Left kidney (tissue), 8 donors: ENCODE measurements at places on chromosomes 7 and 10.

- DNase-seq = no peak
These were observed 509.9 kb downstream of the LRMDA start for GRCh38 chr10:75941223-75941801.

DNA sequence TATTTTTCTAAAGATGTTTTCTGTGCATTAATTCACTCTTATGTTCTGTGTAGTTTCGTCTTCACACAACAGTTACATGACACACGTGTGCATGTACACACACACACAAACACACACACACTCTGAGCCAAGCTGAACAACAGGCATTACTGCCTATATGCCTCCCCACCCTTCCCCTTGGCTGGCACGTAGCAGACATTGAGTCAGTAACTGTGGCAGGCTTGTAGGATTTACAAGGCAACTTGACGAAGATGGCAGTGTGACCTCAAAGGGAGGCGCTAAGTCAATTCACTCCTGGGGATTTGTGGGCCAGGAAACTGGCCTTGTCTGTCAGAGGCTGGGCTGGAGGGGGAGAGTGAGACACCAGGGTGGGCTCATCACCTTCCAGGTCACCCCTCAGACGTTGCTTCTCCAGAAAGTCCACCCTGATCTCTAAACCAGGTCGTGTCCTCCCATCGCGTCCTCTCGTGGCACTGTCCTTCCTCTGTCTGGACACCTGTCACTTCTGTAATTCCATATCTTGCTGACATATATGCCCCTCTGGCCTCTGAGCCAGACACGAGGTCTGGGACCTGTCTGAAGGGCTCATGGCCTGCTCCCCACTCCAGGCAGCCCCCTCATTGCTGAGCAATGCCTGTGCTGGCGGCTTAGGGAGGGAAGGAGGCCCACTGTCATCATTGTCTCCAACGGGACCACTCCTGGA lies 41.1 kb upstream of the INPP5A start:
- DNase-seq = no peak

DNA sequence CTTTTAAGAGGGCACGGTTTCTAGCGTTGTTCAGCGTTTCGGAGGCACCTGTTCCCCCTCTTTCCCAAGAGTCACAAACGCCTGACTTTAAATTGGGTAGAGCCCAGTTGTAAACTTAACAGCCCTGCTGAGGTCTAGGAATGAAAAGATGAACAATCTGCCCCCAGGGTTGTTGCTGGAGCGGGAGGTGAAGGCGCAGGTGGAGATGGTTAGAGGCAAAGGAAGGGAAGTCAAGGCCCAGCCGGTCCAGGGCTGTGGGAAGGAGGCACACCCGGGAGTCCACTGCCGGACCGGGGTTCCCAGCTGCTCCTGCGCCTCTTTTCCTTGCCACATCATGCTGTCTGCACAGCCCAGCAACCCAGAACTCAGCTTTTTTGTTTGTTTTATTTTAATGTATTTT lies 770 bp downstream of the PRXL2A start:
- DNase-seq = no peak

DNA sequence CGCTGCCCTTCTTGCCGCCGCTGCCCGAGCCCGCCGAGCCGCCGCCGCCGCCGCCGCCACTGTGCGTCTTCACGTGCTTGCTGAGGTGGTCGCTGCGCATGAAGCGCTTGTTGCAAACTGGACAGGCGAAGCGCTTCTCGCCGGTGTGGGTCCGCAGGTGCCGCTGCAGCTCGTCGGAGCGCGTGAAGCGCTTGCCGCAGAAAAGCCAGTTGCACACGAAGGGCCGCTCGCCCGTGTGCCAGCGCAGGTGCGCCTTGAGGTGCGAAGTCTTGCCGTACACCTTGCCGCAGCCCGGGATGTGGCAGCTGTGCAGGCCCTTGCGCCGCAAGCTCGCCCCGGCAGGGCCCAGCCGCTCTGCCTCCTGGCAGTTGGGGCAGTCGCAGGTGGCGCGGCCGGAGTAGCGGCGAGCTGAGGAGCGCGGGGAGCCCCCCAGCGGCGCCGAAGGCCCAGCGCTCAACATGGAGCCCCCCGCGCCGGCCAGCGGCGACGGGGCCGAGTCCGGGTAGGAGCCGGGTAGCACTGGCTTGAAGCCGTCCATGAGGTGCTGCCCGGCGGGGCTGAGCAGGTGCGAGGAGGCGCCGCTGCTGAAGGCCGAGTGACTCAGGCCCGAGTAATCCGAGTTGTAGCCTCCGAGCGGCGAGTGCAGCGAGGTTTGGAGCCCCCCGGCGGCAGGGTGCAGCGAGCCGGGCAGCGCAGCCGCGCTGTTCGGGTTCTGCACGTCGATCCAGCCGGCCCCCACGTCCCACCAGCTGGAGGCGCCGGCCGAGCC lies 2.1 kb downstream of the SP8 start:
- DNase-seq = no peak

GRCh38 chr10:100888957-100889356 lies 23.8 kb upstream of the SLF2 start:
- no peak for DNase-seq

DNA sequence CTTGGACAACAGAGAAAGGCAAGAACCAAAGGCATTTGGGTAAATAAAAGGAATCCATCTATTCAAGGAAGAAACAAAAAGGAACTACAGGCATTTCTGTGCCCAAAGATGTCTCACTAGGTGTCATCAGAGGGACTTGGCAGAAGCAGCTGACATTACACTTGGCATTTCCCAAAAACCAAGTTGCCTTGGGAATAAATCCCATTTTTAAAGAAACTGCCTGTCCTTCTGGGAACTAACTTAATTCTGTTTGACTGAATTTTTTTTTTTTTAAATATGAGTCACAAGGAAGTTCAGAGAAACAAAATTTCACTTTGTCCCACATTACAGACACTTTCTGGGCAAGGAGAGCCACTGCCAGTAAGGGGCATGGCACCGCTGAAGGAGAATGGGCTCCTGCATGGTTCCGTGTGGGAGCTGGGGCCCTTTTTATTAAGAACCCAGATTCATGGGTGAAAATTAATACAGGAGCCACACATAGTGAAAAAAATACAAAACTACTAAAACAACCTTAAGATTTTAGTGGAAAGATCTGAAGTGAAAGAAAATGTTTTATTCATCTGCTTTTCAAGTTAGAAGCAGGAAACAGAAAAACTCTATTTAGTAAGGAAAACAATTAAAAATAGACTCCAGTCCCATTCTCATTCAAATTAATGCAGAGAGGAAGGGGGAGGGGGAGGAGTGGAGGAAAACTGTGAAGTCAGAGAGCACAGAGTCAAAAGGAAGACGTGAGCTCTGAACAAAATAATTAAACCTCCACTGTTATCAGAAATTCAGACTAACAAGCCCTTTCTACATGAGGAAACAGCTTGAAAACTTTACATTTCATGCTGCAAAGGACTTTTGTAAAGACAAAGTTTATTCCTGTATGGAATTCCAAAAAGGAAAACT lies 118.4 kb upstream of the PDLIM1 start:
- DNase-seq = no peak

- no peak for DNase-seq
These were observed 151.4 kb upstream of the PITRM1 start for GRCh38 chr10:3323865-3324498.

DNA sequence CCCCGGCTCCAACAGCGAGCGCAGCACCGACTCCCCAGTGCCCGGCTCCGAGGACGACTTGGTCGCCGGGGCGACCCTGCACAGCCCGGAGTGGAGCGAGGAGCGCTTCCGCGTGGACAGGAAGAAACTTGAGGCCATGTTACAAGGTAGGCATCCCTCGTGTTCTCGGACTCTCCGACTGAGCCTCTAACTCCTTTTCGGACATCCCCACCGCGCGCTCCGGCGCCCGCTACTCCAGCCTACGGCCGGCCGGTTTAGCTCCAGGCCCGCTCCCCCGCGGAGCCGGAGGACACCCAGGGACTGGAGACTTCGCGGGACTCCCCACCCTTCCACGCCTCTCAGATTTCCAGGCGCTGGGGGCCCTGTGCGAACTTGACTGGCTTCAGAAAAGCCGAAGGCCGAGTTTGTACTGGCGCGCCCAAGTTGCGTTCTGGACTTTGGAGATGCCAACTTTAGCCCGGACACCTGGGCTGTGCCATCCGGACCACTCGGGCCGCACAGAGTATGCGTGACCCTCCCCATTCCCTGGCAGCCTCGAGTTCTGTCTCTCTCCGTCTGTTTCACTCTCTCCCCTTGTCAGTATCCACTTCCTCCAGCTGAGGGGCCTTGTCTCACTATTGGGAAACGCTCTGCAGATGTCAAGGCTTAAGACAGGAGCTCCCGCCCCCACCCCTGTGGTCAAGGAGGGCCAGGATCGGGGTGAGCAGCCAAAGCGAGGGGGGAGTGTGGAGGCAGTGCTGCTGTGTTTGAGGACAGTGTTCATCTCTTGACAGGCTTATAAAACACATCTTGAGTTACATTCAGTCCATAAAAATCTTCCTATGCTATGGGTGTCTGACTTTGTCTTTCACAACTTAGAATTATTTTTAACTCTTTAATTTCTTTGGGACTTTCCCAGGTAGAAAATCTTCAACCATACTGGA lies 777 bp downstream of the BICC1 start:
- DNase-seq = peak; percentile 62

- DNase-seq = no peak
These were observed 48.2 kb downstream of the APBB1IP start for GRCh38 chr10:26486304-26486703.

- DNase-seq = no peak
These were observed 34.0 kb downstream of the SPDYE6 start for GRCh38 chr7:102322202-102322715.

GRCh38 chr7:151710646-151711434 lies 166.1 kb downstream of the PRKAG2 start:
- no peak for DNase-seq

DNA sequence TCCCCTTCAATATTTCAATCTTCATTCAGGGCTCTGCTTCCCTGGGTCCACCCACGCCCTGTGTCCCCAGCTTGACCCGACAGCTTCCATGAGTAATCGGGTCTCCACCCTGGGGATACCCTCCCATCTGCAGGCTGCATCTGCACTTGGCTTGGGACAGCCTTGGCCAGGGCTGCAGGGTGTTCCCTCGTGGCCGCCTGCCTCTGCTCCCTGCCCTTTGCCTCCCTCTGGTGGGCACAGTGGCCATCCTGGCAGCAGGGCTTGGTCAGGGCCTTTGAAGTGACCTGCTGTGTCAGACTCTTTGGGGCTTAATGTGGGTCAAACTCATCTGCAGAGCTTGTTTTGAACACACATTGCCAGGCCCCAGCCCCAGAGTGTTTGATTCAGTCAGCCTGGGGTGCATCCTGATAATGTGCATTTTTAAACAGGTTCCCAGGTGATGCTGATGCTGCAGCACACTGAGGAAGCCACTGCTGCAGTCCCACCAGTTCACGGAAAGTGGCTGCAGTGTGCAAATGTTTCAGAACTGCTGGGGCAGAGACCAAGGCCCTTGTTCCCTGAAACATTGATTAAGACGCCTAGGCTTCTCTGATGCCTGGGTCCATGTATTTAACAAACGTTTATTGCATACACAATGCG lies 80.7 kb upstream of the SEC61G start:
- no peak for DNase-seq

DNA sequence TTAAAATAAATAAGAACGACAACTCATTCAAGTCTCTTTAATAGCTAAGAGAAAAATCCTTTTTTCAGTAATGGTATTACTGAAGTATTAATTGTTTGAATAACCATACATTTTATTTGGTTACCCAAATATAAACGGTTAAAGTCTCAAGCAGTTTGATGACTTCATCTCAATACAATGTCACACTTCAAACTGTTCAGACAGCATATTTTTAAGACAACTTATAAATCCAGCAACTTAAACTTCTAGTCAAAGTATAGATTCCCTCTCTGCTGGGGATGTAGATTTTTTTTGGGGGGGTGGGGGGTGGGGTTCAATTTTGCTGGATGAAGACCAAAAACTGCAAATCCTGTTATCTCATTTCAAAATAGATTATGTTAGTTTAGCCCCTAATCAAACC lies 42.0 kb downstream of the GNA12 start:
- DNase-seq = no peak

DNA sequence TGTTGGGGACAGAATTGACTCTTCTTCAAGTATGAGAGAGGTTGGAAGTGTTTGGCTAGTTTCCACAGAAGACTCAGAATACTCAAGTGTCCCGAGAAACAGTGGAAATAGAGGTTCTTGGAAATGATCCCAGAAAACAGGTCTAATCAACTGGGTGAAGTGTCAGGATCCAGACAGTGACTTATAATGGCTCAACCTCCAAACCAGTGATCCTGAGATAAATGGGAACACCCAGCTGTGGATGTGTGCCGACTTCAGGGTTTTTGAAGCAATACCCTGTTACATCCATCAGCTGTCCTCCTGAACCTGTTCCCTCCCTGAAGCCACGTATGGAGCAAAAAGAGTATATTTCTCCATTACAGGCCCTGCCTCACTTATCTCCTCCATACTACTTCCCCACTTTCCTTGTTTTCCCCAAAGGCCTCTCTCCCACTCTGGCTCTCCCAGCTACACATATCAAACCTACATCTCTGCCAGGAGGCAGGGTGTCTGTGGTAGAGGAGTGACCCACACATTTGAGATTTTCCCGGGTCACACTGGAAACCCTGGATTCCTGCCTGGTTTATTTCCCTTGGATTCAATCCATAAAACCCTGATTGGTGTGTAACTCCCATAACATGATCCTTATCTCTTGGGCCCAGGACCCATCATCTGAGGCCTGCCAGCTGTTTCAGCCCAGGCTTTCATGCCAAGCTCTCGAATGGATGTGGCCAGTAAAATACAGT lies 17.6 kb upstream of the ELOVL3 start:
- DNase-seq = no peak

GRCh38 chr10:44856696-44857095 lies 54.4 kb upstream of the TMEM72 start:
- DNase-seq = no peak

DNA sequence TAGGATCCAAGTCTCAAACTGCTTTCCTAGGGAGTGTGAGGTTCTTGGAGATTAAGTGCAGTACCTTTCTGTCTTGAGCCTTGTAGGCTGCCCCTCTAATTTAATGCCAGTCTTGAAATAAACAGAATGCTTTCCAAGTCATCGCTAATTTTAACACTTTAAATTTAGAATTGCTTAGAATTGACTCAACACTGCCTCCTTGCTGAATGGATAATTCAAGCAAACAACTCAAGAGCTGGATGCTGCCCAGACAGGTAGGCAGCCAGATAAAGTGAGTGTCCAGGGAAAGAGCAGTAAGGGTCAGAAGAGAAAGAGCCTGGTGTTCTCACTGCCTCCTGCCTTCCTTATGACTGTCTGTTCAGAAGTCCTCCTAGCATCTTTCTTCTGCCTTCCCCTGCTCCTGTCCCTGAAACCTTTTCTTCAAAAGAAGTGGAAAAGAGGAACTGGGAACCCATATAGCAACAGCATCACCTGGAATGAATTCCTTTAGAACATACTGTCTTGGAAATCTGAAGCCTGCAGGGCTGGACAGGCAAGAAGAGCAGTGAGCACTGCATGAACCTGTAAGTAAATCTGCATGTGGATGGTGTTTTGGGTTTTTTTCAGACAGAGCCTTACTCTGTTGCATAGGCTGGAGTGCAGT lies 3.1 kb upstream of the GOT1 start:
- no peak for DNase-seq

- no peak for DNase-seq
These were observed 444.1 kb downstream of the GRID1 start for GRCh38 chr10:85922356-85923129.

- no peak for DNase-seq
These were observed 54.7 kb downstream of the PON1 start for GRCh38 chr7:95269640-95270039.

- DNase-seq = peak; percentile 84
These were observed 55.8 kb downstream of the RBM17 start for GRCh38 chr10:6144406-6145165.
